ENCODE measurements at places on chromosomes 3 and 15. TPM values are rescaled to one million over a fixed set of nuclear protein-coding genes. Genes with fewer than 3 reads are reported as not detected.

Gene XYLB
- total RNA-seq = 5.6 TPM

- DNase-seq = no peak
Observed at GRCh38 chr15:50247819-50248655, 17.5 kb downstream of the HDC start.

Gene CTSH
- total RNA-seq = 32.7 TPM

Gene PRSS50
- total RNA-seq = 0.89 TPM

DNA sequence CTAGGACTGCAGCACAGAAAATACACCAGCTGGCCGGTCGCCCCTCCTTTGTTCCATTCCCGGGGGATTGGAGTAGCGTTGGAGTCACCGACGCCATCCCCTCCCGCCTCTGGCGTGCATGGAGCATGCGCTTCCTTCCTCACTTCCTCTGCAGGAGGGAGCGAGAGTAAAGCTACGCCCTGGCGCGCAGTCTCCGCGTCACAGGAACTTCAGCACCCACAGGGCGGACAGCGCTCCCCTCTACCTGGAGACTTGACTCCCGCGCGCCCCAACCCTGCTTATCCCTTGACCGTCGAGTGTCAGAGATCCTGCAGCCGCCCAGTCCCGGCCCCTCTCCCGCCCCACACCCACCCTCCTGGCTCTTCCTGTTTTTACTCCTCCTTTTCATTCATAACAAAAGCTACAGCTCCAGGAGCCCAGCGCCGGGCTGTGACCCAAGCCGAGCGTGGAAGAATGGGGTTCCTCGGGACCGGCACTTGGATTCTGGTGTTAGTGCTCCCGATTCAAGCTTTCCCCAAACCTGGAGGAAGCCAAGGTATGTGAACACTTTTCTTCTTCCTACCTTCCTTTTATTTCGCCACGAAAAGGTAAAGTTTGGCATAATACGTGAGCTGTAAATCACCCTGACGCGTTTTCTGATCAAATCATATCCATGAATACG lies at the start of gene SCG3:
Gene SCG3 (plus strand): TSS at position 201 of the 661 bp plus-strand sequence. CDS start 253 bp downstream, at position 454.
- no peak for DNase-seq

DNA sequence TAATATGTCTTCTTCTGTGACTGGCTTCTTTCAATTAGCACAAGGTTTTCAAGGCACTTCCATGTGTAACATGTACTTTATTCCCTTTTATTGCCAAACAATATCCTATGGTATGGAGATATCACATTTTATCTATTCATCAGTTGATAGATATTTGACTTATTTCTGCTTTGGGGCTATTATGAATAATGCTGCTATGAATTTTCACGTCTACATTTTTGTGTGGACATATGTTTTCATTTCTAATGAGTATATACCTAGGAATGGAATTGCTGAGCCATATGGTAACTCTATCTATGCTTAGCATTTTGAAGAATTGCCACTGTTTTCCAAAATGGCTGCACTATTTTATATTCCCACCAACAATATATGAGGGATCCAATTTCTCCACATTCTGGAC lies 3.6 kb upstream of the AGTR1 start:
- DNase-seq = no peak

Gene NUTM1
- not detected for total RNA-seq

- no peak for DNase-seq
Observed at GRCh38 chr3:150458001-150458400, 49.9 kb downstream of the TSC22D2 start.

Gene TMPRSS7
- total RNA-seq = not detected

DNA sequence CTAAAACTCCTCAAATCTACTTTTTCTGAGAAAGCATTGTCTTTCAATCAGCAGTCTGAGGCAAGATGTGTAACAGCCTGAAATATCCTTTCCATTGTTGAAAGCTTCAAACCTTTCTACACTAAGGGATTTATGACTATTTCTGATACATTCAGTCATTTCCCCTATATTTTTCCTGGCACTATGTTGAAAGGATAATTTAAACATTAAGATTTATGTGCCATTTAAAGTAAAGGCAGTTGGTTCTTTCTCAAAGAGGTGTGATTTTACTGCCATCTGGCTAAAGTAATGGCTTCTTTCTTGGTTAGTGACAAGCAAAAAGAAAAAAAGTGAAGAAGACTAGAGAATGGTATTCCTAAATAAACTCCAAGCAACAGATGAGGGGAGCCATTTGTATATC lies 249.6 kb upstream of the COL8A1 start:
- DNase-seq = peak; percentile 77

DNA sequence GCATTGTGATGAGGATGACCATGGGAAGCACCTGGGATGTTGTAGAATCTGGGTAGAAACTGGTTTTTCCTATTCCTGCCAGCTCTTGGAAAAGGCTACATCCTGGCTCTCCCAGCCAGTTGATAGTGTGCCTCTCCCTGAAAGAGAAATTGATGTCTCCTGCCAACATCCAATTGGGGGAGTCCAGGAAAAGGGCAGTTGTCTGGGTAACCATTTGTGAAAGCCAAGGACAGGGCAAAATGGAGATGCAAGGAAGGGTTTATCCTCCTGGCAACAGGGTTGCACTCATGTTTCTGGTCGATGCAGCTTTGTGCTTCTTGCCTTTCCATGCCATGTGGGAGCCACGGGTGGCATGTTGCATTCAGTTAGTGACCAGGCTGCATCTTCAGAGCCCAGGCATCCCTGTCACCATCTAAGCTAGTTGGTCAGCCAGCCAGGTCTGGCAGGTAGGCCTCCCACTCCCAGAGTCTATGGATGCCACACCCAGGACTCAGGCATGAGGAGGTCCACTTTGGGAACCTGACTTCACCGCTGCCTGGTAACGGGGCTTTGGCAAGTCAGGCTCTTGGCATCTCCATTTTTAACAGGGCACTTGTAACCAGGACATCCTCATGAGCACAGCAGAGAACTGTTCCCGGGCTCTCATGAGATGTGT lies 153.5 kb downstream of the DNAJB8 start:
- no peak for DNase-seq

DNA sequence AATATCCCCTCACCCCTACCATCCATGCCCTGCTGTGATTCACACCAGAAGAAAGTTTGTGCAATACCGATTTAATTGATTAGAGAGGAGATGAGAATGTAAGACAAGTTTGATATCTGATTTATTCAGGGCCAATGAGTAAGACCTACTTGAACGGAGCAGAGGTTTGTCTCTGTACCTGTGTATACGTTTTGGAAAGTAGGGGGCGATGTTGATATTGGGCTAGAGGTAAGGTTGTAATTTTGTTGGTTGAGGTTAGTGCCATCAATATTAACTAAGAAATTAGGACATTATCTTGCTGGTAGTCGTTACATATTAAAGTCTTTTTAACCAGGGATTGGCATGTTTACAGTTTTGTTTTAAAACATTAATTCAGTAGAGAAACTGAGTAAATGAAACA lies 20.5 kb downstream of the EAF2 start:
- DNase-seq = no peak

DNA sequence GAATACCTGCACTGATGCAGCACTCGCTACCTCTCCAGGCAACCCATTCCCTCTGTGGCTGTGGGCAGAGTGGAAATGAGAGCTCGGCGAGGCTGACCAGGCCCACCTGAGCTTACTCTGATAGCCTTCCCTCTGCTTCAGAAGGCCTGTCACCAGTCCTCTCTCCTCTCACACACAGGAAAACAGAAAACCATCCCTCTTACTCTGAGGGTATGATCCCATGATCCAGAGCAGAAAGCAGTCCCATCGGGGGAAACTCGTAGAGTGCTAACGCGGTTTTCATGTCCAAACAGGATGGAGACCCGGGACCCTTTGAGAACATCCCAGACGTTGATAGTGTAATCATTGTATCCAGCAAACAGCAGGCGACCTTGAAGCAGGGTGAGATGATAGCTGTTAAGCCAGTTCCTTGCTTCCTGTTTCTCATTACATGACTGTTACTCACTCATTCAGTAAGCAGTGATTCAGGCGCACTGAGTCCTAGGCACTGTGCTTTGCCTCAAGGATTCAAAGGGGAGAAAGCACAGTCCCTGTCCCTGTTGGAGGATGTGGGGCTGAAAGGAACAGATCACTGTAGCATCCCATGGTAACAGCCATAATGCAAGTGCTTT lies 11.8 kb upstream of the BCL2L10 start:
- no peak for DNase-seq

DNA sequence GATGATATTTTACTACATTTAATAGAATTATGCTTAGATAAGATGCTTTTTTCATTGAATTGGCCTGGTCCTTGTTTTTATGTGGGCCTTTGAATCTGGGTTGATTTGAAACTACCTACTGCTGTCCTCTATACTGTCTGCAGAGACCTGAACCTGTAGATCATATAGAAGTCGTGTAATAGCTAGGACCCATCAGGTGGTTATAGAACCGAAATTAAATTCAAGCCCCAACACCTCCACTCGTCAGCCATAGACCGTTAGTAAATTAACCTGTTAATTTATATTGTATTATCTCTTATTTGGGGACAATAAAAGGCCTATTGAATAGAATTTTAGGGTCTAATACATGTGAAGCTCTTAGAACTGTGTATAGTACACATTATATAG lies 108.4 kb downstream of the MBNL1 start:
- no peak for DNase-seq

GRCh38 chr3:127316685-127317084 lies 28.8 kb upstream of the PRR20G start:
- no peak for DNase-seq

DNA sequence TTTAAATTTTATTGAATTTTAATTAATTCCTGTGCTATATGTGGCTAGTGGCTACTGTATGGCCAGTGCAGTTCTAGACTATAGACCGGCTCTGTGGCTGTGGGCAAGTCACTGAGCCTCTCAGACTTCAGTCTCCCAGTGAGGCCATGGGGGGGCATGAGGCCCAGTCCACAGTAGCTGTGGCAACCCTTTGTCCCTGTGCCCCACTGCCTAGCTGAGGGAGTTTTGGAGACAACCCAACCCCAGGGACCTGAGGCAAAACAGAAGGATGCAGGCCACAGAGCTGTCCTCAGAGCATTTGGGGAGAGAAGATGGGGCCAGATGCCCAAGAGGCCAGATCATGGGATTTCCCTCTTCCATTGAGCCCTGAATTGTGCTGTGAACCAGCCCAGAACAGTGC lies 18.9 kb upstream of the POC1A start:
- DNase-seq = no peak

GRCh38 chr3:154656486-154656885 lies 226.5 kb upstream of the GPR149 start:
- no peak for DNase-seq

DNA sequence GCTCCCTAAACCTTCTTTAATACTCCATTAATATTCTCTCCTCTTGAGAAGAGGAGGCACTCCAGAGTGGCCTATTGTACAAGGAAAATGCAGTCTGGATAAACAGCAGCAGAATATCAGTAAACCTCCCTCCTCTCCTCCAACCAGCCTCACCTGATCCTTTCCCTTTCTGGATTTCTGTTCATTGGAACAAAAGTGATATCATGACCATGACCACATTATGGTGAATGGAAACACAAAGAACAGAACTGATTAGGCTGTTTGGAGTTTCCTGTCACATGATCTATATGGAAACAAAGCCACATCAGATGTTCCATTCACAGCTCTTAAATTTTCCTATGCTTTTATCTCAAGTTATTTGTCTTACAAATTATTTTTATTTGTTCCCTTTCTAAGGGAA lies 14.6 kb downstream of the C2CD4B start:
- DNase-seq = no peak

DNA sequence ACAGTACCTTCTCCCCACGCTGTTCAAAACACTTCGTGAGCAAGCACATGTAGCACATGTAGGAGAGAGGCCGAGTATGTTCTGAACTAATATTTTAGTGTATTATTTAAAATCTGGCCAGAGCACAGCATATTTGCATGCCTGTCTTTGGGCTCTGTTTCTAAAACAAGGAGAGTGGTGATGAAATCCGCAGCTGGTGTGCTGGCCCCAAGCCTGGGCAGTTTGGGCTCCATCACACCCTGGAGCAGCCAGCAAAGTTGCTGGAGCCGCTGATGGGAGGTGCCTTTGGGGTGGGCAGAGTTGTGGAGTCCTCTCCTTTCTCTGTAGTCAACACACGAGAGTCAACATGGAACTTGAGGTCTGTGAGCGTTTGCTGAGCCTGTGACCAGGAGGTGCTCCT lies 116.6 kb downstream of the SLCO3A1 start:
- DNase-seq = peak; percentile 46

DNA sequence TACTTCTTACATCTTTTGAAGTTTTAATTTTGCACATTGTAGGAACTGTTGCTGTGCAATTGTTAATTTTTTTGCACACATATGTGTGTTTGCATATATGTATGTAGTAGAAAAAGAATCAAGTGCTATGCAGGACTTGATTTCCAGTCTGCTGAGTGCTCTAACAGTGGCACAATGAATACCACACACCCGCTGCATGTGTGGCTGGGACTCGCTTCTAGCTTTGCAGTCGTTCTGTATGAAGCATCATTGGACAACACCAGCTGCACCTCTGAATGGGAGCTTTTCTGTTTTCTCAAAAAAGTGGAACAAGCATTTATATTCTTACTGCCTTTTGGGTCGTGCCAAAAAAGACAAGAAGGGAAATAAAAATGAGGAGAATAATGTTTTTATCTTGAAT lies 564.7 kb downstream of the FOXP1 start:
- DNase-seq = no peak

Gene WDR49
- total RNA-seq = 0.49 TPM

GRCh38 chr3:33803894-33804526 lies 5.6 kb downstream of the PDCD6IP start:
- DNase-seq = no peak

Gene GOLGA6L22
- total RNA-seq = not detected

Gene MEX3B
- total RNA-seq = 14.9 TPM

GRCh38 chr3:48399387-48400172 lies 27.6 kb downstream of the FBXW12 start:
- DNase-seq = no peak

DNA sequence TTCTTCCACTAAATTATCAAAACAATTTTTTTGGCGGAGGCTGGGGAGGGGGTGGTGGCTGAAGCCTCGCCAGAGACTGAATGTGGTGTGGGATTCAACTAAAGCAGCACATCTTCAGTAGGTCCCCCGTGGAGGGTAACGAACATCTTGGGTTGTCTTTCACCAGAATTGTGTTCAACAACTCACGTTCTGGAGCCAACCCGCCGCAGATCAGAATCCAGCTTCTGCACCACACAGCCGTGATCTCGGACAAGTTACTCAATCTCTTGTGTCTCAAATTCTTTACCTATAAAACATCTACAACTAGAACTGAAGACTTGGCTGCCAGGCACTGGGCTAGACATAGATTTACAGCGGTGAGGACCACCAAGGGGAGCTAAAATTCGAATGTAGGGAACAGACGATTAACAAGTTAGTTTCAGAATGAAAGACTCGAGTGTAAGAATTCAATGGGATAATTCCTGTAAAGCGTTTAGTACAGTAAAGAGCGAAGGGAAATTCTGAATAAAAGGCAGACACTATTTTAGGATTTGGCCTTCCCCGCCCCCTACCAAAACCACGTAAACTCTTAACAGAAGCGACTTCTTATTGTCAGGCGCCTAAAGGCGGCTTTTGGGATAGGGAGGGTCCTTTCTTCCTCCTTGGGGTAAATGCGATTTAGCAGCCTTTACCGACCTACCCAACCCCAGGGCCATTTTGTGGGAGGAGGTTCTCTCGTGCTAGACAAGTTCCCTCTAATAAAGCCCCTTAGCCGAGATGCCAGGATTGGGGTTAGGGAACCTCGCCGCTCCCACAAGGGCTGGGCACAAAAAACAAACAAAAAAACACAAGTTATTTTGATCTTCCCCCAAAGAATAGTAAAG lies 697 bp upstream of the RAB5A start:
- peak; percentile 66 for DNase-seq

Data from skin of body (tissue), 3 donors.